ENCODE measurements at places on chromosomes 5 and 9.

DNA sequence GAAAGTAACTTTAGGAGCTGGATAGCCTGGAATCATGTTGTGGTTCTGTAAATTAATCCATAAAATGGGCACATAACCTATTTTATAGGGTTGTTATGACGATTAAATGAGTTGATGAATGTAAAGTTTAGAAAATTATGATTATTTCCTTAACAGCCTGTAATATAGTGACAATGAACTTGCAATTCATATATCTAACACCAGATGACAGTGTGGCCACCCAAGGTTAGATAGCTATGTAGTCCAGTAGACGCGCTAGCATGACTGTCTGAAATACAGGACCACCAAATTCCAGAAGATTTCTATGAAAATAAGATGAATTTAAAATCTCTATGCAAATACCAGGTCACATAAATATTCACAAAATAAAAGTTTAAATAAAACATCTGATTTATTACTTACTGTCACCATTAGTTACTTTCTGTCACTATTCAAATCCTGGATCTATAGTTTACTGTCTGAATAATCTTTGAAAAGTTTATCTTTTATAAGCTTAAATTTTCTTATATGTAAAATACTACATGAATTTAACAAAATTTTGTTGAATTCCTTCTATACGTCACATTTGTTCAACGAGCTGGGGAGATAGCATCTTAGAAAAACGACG lies 26.1 kb upstream of the MACIR start:
- peak; percentile 60 for DNase-seq

GRCh38 chr5:172920995-172921394 lies 38.2 kb upstream of the RPL26L1 start:
- no peak for DNase-seq

GRCh38 chr9:129198319-129199043 lies 20.4 kb upstream of the IER5L start:
- DNase-seq = no peak

GRCh38 chr9:100292414-100292813 lies 60.3 kb downstream of the TEX10 start:
- DNase-seq = no peak

GRCh38 chr9:88833946-88834345 lies 157.3 kb upstream of the S1PR3 start:
- DNase-seq = no peak

GRCh38 chr9:121675969-121676822 lies 24.8 kb downstream of the DAB2IP start:
- no peak for DNase-seq

DNA sequence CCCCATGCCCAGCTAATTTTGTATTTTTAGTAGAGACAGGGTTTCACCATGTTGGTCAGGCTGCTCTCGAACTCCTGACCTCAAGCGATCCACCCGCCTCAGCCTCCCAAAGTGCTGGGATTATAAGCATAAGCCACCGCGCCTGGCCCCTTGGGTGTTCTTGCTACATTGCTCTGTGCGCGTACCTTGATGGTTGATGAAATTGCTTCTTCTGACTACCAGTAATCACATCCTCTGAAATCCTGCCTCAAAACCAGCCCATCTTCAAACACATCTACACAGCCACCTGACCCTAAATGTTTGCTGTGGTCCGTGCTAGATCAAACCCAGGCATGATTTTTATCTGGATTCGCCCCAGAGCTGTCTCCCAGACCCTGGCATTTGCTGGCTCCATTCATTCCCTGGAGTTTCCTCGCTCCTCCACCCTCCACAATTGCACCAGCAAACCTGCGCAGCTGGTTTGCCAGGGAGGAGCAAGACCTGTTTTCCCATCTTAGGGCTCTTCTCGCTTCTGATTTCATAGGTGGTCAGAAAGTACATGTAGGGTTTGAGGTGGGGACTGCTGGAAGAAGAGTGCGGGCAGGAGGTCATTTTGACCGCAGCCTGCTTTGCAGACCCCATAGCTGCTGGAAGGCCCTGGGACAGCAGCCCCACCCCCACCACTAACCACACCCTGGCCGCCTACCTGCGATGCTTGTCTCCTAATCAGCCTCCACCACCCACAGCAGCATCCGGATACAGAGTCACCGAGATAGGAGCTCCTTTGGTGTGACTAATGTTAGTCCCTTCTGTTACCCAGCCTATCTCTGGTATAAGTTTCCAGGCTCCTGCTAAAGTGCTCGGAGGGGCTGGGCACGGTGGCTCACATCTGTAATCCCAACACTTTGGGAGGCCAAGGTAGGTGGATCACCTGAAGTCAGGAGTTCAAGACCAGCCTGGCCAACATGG lies 22.7 kb downstream of the SWI5 start:
- no peak for DNase-seq

- no peak for DNase-seq
Observed at GRCh38 chr9:82090046-82090445, 101.5 kb downstream of the SPATA31D1 start.

- no peak for DNase-seq
Observed at GRCh38 chr9:81626511-81626910, 62.8 kb downstream of the TLE1 start.

DNA sequence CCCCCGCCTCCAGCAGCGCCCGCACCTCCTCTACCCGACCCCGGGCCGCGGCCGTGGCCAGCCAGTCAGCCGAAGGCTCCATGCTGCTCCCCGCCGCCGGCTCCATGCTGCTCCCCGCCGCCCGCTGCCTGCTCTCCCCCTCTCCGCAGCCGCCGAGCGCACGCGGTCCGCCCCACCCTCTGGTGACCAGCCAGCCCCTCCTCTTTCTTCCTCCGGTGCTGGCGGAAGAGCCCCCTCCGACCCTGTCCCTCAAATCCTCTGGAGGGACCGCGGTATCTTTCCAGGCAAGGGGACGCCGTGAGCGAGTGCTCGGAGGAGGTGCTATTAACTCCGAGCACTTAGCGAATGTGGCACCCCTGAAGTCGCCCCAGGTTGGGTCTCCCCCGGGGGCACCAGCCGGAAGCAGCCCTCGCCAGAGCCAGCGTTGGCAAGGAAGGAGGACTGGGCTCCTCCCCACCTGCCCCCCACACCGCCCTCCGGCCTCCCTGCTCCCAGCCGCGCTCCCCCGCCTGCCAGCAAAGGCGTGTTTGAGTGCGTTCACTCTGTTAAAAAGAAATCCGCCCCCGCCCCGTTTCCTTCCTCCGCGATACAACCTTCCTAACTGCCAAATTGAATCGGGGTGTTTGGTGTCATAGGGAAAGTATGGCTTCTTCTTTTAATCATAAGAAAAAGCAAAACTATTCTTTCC lies 19.3 kb downstream of the CDKN2A start:
- DNase-seq = no peak

DNA sequence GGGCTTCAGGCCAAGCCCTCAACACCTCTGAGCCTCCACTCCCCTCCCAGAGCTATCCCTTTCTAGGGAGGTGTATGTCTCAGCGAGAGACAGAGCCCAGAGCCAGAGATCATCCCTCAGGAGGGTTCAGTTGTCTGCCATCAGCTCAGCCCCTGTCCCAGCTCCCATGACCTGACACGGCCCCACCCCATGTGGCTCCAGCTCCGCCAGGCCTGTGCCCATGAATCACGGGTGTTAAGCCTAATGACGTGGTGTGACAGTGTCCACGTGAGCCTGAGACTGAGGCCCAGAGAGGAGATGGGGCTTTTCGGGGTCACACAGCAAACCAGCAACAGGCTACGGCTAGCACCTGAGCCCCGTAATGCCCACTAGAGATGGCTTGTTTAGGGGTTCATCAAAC lies 60.9 kb upstream of the ORM1 start:
- DNase-seq = no peak

DNA sequence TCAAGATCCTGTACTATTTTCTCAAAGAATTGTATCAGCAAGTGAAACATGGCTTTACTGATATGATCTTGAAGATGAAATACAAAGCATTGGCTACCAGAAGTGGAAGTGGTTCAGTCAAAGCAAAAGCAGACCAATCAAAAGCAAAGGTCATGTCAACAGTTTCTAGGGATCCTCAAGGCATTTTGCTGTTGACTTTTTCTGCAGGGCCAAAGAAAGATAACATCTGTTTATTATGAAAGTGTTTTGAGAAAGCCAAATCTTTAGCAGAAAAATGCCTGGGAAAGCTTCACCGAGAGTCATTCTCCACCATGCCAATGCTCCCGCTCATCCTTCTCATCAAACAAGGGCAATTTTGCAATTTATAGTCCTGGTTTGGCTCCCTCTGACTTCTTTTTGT lies 90.3 kb upstream of the ACO1 start:
- DNase-seq = no peak

DNA sequence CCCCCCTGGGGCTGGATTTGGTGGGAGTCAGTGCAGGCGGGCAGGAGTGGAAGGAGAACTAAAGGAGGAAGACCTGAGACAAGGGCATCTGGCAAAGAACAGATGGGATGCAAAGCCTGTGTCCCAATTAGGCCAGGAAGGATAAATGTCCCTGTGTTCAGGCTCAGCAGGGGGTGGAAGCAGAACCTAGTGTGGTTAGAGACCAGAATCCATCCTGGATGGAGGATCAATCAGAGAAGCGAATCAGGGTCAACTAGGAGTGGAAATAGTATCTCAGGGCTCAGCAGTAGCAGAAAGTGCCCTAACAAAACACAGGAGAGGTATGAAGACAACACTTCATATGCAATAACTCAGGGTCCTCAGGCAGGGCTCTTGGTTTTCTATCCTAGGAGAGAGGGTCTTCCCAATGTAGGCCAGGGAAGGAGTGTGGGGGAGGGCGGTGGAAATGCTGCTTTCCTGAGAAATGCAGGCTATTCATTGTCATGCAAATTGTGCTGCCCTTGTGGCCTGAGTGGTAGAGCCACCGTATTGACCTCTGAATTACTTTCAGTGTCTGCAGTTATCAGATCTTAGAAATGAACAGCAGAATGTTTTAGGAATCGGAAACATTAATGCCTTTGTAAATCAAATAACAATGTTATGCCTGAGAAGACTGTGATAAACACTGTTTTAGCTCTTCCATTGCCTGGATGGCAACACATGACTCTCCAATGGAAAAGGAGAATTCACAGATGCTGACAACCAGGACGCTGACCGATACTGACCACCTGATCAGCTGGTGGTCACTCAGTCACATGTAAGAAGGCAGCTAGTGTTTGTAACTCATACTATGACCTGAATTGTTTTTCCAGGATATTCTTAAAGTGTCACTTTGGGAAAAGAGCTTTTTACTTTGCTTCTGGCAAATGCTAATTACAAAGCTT lies 323.6 kb downstream of the SEMA5A start:
- DNase-seq = no peak

DNA sequence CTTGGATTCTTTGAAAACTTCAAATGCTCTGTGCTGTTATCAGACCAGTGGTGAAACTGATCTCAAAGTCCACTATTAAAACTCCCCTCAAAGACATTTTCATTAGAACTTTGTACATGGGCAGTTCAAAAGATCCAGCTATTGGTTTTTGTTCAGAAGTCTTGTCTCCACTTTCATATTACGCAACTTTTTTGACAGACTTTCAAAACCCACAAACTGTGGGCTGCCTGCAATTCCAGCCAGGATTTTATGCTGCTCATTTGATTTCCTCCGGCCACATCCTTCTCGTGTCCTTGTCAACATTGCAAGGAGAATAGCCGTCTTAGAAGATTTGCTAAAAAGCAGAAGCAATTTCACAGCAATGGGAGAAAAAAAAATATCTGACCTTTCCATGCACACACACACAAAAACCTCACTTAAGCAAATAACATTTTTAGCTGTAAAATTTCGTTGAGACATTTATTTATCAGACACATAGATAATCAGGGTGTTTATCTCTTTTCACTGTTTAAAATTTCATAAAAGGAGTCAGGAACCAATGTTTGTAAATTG lies 1990.5 kb downstream of the MAT2B start:
- DNase-seq = no peak

DNA sequence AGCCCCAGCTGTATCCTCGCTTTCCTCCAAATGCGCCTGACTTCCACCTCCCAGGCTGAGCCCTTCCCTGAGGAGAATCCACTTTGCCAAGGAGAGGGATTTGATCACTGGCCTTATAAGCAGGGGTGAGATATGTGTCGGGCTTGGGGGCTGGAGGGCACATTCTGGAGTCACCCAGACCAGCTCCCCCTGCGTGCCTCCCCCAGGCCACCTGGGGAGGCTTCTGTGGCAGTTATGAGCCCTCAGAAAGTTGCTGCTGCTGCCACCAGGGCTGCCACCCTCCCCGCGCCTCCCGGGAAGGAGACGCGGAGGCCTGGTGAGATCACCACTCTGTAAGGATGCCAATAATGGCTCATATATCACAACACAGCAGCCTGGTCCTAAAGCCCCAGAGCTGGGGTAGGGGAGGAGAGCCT lies 211.5 kb downstream of the PAPPA start:
- no peak for DNase-seq

- DNase-seq = no peak
Observed at GRCh38 chr5:95610546-95610945, 9.3 kb upstream of the GPR150 start.

- no peak for DNase-seq
Observed at GRCh38 chr5:80213466-80213865, 42.4 kb downstream of the SERINC5 start.

DNA sequence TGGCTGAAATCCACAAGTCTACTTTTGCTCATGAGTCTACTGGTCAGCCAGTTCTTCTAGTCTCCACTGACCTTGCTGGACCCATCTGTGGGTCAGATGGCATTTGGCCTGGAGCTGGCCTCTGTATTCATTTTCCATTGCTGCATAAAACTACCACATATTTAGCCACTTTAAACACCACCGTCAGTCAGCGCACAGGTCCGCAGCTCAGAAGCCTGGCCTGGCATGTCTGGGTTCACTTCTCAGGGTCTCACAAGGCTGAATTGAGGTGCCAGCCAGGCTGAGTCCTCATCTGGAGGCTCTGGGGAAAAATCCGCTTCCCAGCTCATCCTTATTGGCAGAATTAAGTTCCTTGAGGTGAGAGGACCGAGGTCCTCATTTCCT lies 54.7 kb downstream of the BARX1 start:
- DNase-seq = no peak

- DNase-seq = no peak
Observed at GRCh38 chr9:126886897-126887296, 26.5 kb downstream of the ZBTB34 start.

DNA sequence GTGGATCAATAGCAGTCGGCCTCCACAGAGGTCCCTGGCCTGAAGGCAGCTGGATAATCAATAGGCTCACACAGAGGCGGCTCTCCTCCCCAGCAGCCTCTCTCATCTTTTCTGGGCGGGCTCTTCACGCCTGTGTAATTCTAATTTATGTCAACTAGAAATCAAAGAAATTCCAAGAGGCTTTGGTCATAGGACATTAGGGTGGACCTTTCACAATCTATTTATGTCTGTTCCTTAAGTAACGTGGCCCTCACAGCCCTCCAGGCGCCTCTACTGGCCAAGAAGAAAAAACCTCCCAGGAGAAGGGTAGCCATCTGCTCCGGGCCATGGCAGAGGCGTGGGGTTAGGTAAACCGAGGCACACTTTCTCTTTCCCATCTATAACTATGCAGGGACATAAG lies 205.1 kb upstream of the EFNA5 start:
- DNase-seq = no peak
